Stimulated activated CD4-positive, alpha-beta T cell treated with anti-CD3 and anti-CD28 coated beads, Interleukin-12 subunit alpha, Interleukin-12 subunit beta, amount 100 ng/mL, for 24 hours (primary cell): ENCODE measurements at places on chromosomes 2 and 18.
A peak's percentile ranks its signal among the peaks of the same experiment; 100 is the strongest.

DNA sequence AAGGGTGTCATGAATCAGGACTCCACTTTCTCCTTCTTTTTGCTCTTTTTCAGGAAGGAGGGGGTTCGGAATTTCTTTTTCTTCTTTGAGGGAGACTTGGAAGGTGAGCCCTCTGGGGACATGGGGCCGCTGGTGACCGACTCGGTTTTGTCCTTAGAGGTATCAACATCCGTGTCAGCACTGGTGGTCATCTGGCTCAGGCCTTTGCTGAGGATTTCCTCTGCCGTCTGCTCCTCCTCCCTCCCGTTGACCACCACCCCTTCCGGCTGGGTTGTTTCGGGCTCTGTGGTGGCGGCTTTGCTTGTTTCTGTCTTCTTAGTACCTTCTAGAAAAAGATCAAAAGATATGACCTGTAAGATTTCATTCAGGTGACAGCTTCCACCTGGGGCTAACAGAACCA, 104.6 kb downstream of the ADD2 start:
- no peak for DNase-seq

- DNase-seq = no peak
Measured at GRCh38 chr2:1341404-1342120, 71.7 kb upstream of the TPO start.

- no peak for DNase-seq
Measured at GRCh38 chr18:394987-395362, 105.5 kb downstream of the COLEC12 start.

GRCh38 chr2:190188289-190188688, 125.8 kb upstream of the MSTN start:
- no peak for DNase-seq

GRCh38 chr2:145797692-145798091, 1277.8 kb upstream of the ZEB2 start:
- no peak for DNase-seq

GRCh38 chr2:235658351-235659174, 164.7 kb downstream of the AGAP1 start:
- DNase-seq = no peak

DNA sequence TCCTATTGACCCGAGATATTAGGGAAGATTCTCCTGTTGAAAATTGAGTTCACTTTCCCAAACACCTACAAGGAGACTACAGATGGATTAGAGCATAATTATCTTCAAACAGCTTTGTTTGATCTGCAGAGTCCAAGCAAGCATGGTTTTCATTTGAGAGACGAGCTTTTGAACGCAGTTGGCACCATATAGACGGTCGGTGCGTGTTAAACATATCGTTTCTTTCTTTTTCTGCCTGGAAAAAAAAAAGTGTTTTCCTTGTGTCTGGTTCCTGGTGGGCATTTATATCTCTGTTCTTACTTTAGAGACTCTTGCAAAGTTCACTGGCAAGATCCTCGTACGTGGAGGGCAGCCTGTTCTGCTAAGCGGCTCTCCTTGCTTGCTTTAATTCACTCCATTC, 248.9 kb downstream of the TMEM182 start:
- DNase-seq = no peak

GRCh38 chr2:72136331-72136730, 11.3 kb downstream of the CYP26B1 start:
- no peak for DNase-seq

DNA sequence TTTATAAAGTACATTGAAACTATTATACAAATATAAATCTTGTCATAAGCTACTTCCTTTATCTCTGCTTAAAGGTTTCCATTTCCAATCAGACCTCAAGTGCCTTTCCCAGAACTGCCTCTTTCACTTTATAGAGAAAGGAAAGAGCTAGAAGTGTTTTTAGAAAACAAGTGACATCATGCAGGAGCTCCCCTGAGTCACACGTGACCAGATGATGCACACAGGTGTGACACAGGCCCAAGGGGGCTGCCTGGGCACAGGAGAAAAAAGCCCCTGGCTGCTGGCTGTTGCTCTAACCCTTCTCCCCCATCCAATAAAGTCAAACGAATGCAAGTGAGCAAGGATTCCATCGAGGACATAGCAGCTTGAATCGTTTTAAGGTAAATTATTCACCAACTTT, 21.4 kb upstream of the SH3BP4 start:
- no peak for DNase-seq

DNA sequence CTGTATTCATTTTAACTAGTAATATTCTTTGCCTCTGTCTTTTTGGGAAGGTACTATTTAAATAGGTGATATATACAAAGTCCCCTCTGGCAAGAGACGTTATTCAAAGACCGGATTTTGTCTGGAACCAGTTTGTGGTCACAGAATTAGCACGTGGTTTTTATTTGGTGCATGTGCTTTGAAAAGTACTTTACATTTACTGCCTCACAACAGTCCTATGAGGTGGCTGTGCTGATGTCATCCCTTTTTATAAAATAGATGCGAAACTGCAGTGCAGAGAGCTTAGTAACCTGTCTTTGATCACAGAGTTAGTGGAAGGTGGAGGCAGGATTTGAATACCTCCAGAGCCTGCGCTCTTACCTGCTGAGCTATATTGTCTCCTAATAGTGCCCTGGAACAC, 4.0 kb downstream of the LPIN1 start:
- DNase-seq = no peak

DNA sequence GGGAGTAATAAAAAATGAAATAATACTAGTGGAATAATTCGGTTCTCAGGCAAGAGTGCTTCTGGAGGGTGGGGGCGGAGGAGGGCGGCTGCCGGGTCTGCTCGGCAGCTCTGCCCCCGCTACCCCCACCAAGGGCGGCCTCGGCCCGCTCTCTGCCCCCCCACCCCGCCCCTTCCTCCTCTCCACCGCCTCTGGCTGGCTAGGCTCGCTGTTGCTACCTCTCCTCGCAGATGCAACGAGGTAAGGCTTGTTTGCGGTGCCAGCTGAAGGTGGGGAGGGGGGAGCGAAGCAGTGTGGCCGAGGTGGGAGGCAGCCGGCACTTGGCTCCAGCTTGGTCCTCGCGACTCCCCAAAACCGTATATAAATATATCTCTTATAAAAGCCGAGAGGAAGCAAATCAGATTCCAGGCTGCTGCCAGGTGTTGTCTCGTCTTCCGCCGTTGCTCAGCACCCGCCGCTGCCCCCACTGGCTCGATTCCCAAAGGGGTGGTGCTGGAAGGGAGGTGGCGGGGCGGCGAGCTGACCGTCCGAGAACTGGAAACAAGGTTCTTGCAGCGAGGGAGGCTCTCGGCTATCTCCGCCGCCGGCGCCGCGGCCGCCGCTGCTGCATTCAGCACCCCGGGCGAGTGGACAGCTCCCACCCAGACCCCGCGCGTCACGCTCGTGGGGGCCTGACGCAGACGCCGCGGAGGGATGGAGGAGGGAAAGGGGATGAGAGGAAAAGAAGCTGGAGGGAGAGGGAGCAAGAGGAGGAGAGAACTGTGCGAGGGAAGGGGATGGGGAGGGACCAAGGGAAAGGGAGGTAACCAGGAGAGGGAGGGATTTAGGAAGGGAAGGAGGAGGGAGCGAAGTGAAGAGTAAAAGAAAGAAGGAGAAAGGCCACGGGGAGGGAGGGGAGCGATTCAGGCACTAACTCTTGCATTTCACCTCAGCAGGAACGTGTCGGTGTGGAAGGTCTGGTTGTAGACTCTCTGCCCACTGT, at the start of gene MARCHF4:
Gene MARCHF4, minus strand, starts transcription at position 763 of the 982 bp plus-strand sequence. CDS start 2,223 bp downstream, outside the sequence.
- DNase-seq = peak; percentile 54

DNA sequence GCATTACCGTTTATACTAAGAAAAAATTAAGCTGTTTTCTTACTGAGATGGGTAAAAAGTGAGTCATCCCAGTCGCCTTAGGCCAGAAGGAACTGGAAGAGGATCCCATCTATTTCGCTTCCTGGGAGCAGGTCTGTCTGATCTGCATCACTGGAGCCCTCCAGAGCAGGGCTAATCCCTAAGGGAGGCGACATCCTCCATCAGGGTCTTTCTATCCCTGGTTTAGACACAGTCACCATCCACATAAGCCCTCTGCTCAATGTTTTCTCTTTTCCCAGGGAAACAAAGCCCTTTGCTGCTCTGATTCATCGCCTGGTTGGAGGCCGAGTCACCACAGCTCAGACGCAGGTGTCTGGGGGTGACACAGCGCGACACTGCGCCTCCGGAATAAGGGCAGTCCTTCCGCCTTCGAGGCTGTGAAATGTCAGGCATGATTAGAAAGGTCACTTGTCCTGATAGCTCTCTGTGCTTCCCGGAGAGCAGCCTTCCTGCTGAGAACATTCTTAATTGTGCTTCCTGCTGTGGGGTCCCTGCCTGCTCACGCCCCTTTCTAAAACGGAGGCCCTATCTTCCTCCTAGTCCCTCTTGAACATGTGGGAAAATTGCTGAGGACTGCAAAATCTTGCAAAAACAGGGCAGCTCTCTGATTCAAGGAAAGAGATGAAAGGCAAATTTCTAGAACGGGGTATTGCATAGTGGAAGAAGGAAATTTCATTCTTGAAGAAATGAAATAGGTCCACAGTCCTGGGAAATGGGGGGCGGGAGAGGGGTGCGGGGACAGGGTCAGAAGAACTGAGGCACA, 56.3 kb downstream of the MARCHF4 start:
- no peak for DNase-seq

DNA sequence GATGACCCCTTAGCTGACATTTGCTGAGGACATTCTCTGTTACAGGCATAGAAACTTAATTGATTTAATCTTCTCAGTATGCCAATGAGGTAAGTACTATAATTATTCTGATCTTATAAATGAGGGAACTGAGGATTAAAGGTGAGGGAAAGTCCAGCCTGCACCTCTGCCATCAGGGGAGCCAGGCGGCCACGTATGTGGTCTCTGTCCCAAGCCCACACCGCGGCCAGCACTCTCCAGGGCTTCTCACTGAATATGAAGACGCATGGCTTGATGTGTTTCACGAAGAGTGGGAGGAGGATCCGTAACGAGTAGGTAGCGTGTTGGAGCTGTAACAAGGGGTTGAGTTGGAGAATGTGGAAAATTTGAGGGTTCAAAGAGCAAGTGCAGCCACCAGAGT, 154.4 kb downstream of the TMEM18 start:
- no peak for DNase-seq

DNA sequence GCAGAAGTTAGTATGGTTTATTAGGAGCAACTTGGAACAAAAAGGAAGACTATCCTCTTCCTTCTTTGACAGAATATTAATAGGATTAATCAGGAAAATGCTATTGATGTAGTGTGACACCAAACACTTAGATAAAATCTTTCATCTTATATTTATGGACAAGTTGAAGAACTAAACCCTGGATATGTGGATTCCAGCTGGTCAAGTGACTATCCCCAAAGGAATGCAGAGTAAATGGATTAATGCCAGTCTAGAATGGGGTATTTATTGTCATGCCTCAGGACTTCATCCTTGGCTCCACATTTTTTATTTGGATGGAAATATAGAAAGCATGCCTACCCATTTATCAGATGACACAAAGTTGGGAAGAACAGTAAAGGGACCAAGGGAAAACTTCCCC, 124.0 kb upstream of the TTC39C start:
- DNase-seq = no peak

GRCh38 chr2:170121689-170122088, 56.3 kb upstream of the MYO3B start:
- DNase-seq = no peak

GRCh38 chr2:20961858-20962257, 82.0 kb downstream of the APOB start:
- DNase-seq = no peak

DNA sequence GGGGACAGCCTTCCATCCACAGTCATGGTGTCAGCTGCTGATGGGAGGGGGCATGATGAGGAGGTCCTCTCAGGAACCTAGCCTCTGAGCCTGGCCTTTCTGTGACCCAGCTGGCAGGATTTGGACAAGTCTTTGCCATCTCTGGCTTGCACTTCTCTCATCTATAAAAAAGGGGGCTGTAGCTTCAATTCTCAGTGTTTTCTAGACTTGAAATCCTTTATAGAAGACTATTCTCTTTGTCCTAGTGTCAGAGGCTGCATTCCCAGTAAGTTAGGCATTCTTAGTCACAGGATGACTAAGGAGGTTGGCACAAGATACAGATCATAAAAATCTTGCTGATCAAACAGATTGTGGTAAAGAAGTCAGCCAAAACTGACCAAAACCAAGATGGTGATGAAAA, 958.5 kb downstream of the CNTNAP5 start:
- no peak for DNase-seq

DNA sequence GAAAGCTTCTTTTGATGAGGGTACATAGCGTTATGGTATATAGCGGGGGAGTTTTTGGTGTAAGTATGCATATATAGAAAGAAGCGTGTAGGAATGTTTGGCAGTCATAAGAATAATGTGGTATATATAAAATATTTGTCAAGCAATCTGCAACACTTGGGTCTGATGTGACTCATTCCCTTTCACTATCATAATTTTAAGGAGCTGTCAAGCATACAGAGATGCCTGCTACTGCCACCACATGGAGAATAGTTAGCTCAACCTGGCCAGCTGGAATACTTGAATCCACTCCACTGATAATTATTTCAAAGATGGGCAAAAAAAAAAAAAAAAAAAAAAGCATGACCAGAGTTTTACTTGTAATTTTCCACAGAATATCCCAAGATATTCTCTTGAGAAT, 559.8 kb upstream of the REG3G start:
- DNase-seq = no peak

- no peak for DNase-seq
Measured at GRCh38 chr2:7621018-7621814, 704.0 kb downstream of the RNF144A start.

- DNase-seq = no peak
Measured at GRCh38 chr2:72846171-72847095, 20.6 kb upstream of the EXOC6B start.

DNA sequence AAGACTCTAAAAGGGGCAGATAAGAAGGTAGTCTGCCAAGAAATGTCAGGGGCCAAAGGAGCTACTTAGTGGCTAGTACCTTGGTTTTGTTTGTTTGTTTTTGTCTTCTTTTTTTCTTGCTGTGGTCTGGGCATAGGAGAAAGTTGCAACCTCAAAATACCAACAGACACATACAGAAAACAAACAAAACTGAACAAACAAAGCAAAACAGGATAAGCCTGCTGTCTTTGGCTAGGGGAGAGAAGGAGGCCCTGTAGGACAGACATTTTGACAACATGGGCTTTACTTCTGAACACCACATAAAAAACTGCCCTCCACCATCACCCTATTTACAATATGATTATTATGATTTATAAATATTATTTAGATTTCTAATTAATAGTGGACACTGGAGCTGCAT, 460.8 kb downstream of the PTH2R start:
- no peak for DNase-seq

GRCh38 chr2:109053716-109054115, 64.7 kb upstream of the EDAR start:
- no peak for DNase-seq

GRCh38 chr2:25960920-25961319, 21.4 kb downstream of the KIF3C start:
- DNase-seq = no peak
